Prostate gland (tissue), 2 donors: ENCODE measurements at places on chromosomes 3 and 15. TPM values are rescaled to one million over a fixed set of nuclear protein-coding genes. Genes with fewer than 3 reads are reported as not detected.

GRCh38 chr3:9400616-9401015, 3.2 kb downstream of the SETD5 start:
- DNase-seq: no peak

DNA sequence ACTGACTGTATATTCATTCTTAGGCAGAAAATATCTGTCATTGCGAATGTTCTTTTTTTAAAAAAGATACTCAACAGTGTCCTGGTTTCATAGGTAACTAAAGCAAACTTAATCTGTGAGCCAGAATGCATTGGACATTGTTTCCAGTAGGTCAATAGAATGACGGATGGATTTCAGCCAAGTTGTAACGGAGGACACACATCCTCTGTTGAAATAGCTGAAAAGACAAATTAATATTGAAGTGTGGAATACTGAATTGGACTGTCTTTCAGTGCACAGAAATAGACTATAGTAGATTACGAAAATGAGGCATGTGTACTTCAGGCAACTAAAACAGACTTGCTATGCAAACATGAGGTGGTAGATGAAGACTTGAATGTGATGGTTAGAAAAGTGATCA, 461.6 kb downstream of the WDR72 start:
- no peak for DNase-seq

- DNase-seq: no peak
Observed at GRCh38 chr3:135084976-135085375, 289.9 kb downstream of the EPHB1 start.

DNA sequence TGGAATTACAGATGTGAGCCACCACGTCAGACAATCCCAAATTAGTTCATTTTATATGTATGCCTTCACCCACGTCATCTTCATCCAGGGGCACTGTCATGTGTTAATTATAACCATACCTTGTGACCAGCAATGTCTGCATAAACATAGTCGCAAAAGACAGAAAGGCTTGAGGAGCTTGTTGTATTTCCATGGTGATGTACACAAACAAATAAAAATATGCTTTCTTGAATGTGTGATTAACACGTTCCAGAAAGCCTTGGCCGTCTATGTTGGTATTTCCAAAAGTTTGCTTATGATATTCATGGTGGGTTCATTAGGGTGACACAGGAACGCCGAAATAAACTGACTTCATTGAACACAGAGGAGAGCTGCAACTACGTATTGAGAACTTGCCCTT, 524.7 kb upstream of the ZNF717 start:
- DNase-seq: no peak

The EXD1 gene
- 5.3 TPM for total RNA-seq

DNA sequence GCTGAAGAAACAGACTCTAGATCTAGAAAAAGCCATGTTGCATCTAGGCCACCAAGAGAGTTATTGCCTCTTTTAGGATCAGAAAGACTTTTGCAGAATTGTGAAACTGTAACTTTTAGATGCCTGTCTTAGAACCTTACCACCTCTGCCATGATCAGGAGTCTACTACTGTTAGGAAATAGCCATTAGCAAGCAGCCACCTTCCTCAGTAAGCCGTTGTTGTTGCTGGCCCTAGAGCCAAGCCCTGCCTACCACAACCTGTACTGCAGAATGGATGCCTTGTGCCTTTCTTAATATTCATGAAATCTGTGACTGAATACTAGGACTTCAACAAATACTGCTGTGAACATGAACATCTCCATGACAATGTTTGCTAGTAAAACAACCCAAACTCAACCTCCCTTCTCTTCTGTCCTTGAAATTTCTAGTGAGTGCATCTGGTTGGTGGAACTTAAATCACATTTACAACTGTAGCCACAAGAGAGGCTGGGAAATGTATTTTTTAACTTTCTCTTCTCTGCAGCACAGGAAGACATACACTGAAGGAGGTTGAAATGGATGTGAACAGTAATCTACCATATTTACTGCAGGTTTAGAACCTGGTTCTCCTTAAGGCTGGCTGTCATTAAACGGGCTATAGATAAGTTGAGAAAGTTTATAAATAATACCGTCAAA, 20.7 kb downstream of the RASA2 start:
- DNase-seq: no peak

The SLC38A3 gene
- 0.41 TPM for total RNA-seq

DNA sequence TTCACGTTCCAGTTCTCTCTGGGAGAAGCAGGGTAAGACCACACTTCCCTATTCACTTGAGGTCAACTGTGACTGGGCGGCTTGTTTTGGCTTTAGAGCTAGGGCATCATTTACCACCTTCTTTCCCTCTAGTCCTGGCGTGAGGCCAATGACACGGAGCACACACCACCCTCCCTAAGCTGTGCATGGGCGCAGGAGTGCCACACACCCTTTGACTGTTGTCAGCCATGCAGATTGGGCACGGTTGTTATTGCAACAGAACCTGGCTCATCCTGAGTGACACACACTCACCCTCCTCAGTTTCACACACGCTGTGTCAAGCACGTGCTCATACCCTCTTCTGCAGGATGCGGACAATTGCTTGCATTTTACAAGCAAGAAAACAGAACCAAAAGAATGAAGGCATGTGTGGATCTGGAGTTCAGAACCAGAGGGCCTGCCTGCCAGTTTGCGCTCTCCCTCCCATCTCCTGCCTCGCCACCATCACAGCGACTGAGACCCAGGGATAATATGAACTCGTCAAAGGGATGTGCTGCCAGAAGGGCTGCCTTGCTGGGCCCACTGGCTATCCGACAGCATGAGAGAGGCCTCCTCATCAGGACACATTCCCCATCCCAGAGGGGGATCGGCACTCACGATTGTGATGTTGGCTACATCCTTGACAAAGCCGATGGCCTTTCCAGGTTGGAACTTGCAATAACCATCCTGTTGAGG, 17.6 kb downstream of the CTSH start:
- no peak for DNase-seq

The NEO1 gene
- total RNA-seq: 80.7 TPM

DNA sequence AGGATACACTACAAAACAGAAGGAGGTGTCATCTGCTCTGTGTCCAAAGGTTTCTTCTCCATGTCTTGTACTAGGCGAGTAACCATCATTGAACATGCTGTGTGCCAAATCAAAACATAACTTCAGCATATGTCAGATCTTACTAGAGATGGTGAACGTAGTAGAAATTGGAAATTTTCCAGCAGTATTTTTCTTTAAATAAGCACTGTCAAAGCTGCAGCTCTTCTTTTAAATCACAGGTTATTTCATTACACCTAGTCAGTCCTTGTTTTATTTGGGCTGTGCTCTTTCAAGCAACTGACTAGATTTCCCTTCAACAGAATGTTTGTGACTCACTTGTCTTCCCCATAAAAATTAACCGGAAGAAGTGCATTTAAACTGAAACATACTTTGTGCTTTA, 46.5 kb downstream of the MSL2 start:
- no peak for DNase-seq

- DNase-seq: no peak
Observed at GRCh38 chr3:177658354-177658753, 461.1 kb upstream of the TBL1XR1 start.

DNA sequence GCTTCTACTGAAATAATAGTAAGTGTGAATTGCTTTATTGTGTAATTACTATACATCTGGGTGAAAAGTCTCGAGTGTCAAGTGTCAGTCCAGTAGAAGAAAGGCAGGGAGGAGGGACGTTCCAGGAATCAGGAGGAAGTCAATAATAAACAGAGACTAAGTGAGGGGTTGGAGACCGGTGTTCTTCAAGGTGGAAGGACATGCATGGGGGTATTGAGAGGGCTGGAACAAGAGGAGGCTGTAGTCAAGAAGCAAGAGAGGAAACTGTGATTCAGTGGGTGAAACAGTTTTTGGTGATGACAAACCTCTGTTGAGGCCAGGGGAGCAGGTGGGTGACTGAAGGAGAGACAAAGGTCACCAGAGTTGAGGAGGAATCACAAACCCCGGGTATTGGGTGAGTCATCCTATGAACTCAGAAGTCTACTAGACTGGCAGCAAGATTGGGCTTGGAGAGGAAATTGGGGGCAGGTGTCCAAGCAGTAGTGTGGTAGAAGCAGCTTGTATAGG, 11.6 kb upstream of the SCAMP5 start:
- DNase-seq: no peak

DNA sequence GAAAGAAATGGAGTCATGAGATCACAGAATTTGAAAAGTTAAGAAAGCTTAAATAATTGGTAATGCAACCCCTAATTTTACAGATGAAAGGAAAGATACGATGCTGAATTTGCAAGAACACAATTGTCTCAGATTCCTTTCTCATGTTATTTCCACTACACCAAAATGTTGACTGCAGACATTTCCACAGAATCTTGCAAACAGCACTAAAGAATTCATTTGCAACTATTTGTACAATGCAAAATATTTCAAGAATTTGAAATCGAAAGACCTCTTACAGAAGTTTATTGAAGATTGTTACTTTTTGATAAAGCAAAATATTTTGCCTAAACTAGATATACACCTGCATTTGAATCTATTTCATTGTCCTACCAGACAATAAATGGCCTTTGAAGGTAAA, 194.1 kb upstream of the KCNMB2 start:
- DNase-seq: no peak

The CEMIP gene
- total RNA-seq: 13.5 TPM

DNA sequence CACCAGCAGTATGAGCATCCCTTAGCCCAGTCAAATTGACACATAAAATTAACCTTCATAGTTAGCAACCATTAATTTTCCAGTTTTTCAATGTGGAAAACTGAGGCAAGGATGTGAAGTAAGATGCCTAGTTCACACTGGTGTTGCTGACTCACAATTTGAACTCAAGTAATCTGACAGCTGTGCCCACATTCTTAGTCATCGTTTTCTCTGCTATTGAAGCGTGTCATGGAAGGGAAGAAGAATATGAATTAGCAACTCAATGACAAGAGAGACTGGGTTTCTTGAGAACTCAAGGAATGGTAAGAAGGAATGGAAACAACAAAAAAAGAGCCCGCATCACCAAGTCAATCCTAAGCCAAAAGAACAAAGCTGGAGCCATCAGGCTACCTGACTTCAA, 261.4 kb downstream of the EPHA3 start:
- DNase-seq: no peak

The PXYLP1 gene
- 12.0 TPM for total RNA-seq

DNA sequence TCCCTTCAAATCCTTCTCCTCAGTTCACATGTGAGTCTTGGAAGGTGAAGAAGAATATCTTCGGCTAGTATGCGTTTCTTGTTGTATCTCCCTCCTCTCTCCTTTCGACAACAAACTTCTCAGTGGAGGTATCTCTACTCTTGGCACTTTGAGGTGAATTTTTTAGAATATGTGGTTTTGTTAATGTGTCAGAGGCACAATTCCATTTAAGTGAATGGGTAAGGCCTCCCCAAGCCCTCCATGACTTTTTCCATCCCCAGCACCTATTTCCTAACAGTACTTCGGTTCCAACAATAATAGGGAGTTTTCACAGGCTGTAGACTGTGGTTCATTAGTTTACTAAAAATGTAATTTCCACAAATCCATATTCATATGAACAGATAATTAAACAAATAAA, 74.2 kb downstream of the TM4SF4 start:
- no peak for DNase-seq

DNA sequence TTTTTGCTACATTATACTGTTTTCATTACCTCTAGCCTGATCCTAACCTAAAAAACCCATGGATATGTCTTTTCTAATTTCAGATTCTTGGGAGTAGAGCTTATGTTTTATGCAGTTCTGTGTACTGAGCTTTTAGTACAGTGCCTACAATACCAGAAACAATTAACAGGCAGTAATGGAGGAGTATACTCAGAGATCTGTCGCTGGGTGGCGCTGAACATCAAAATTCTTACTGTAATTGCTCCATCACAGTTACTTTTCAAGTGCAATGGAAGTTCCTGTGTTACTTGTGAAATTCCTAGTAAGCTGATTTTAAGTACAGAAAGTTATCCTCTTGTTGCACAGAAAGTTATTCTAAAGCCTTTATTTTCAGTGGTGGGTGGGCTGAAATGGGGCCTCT, 66.9 kb downstream of the RNF13 start:
- no peak for DNase-seq

- no peak for DNase-seq
Observed at GRCh38 chr3:15768421-15769255, 29.1 kb downstream of the ANKRD28 start.

The ALDH1A3 gene
- total RNA-seq: 240 TPM

DNA sequence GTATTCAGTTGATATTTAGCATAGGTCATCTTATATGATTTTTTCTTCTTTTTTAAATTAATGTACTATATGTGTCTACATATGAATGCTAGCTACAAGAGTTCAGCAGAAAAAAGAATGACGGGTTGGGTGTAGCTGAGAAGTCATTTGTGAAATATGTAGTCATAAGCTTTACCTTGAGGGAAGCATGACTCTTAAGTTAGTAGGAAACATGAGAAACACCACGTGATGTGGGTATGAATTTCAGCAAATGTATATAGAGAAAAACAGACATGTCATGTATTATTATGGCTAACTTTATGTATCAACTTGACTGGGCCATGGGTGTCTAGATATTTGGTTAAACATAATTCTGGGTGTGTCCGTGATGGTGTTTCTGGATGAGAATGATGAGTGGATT, 125.0 kb downstream of the RAP2B start:
- DNase-seq: no peak

The RYR3 gene
- total RNA-seq: 0.41 TPM

DNA sequence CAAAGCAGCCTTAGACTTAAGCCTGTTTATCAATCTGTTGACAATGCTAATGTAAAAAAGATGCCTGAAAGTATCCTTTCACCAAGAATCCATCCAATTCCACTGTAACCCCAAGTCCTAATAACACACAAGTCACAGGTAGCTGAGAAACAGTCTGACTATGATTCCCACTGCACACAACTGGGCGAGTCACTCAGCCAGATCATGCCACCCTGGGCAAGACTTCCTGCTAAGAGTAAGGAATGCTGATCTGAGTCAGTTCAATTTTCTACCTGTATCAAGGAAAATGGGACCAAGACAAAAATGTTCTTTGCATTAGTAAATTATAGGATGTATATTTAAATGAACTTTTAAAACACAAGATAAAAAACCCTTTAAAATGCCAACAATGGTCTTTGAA, 33.3 kb downstream of the NPTN start:
- no peak for DNase-seq

The ADCY5 gene
- total RNA-seq: 12.9 TPM

DNA sequence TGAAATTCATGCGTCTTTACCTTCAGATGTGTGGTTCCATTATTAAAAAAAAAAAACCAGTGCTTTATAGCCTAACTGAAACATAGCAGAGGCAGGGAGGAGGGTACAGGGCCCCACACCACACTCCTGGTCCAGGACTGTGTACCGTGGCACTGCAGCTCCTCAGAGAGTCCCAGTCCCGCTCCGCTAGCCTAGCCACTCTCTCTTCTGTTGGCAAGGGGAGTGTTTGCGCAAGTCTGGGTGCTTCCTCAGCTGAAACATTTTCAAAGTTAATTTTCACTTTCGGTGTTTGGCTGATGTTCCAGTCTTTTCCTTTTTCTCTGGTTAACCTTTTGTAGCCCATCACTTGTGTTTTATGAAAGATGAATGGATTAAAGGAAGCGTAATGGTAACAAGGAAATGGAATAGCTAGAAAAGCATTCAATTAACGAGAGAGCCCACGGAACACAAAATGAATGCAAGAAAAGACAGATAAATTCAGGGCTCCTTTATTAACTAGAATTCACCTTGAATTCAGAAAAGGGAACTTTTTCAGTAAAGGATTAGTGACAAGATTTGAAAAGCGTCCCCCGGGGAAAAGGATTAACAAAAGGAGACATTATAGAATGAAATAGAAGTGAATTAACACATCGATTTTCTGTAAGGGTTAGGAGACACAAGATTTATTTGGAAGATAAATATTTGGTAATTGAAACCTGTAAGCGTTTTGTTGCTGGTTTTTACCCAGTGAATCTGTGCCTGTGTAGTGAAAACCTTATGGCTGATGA, 177.0 kb downstream of the CACNA2D3 start:
- no peak for DNase-seq

- no peak for DNase-seq
Observed at GRCh38 chr3:41974223-41974622, 12.3 kb upstream of the ULK4 start.

The CHRM5 gene
- 0.11 TPM for total RNA-seq

The RNF7 gene
- total RNA-seq: 92.4 TPM
